ENCODE measurements at places on chromosomes 5 and 9.
A peak's percentile ranks its signal among the peaks of the same experiment; 100 is the strongest.

GRCh38 chr5:59418808-59419207 lies 474.7 kb downstream of the PDE4D start:
- no peak for DNase-seq

DNA sequence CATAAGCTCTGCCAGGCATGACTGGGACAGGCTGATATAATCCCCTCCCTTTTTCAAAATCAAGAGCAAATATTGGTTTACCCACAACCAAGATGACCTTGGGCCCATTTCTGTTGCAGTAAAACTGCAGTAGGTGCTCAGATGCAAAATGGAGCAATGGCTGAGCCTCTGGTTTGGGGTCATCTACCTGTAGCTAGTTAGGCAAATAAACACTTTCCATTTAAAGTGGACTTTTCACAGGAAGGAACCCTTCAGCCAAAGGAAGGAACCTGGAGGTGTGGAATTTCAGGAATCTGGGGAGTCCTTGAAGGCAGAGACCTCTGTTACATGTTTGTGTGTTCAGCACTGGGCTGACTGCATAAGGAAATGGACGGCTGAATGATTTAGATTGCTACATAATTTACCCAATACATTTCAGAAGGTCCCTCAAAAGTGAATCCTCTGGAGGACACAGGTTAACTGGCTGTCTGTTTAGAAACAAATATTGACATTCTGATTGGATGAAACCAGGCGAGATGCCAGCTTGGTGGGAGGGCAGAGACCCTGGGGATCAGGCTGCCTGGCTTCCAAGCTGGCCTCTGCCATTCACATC lies 170.1 kb upstream of the ZNF618 start:
- DNase-seq = no peak

DNA sequence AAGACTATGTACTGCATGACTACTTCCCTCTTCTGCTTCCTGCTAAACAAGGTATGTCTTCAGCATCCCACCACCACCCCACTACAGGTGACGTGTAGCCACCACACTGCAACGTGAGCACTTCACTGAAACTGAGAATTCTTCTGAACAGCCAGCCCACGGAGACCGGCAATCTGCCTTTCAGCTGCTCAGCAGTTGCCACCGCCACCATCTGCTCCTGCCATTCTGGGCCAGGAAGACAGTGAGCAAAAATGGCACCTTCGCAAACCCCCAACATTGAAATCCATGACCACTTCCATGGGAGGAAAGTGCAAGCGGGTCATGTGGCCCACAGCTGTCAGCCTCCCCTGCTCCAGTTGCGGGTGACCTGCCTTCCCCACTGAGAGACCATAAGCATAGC lies 443.4 kb upstream of the ST8SIA4 start:
- DNase-seq = no peak

- no peak for DNase-seq
Observed at GRCh38 chr5:93892481-93892880, 151.1 kb upstream of the POU5F2 start.

GRCh38 chr5:106241409-106241808 lies 1429.3 kb downstream of the EFNA5 start:
- no peak for DNase-seq

- DNase-seq = no peak
Observed at GRCh38 chr5:145500710-145501109, 334.4 kb downstream of the PRELID2 start.

GRCh38 chr9:13141629-13142028 lies 137.9 kb downstream of the MPDZ start:
- no peak for DNase-seq

GRCh38 chr5:160627921-160628618 lies 206.4 kb downstream of the PTTG1 start:
- no peak for DNase-seq

DNA sequence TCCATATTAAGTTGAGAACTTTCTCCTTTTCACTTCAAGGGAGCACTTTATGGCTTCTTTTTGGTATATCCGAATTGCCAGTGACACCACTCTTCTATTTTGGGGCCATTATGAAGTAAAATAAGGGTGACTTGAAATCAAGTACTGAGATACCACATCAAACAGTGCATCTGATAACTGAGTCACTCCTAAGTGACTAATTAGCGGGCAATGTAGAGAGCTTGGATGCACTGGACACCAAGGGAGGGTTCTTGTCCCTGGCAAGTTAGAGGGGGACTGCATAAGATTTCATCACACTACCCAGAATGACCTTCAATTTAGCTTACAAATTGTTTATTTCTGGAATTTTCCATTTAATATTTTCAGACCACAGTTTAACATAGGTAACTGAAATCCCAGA lies 813.9 kb upstream of the CDH10 start:
- no peak for DNase-seq

DNA sequence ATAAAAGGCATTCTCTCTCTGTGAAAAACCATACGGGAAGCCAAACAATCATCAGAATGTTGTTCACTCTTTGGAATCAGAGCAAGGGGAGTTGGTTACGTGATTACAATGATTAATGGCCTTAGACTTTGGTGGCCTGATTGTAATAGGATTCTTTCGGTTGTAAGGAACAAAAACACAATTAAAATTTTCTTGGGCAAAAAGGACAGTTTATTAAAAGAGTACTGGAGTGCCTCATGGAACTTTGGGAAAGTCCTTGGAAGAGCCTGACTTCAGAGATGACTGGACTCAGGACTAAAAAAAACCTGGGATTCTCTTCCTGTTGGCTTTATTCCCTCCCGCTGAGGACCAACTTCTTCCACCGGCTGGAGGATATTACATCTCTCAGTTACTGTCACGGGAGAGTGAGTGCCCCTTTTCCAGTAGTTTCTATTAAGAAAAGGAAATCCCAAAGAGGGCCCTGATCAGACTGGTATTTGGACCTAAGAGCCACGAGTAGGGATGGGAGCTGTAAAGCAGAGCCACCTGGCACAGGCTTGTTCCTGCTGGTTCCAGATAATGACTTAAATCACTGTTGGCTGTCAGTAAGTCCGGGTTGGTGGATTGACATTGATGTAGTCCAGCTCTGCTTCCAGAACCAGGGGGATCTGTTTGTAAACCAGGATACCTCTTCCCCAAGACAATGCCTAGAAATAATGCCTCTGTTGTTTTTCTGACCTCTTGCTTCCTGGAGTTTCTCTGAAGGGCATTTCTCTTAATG lies 53.9 kb downstream of the CFAP95 start:
- no peak for DNase-seq

DNA sequence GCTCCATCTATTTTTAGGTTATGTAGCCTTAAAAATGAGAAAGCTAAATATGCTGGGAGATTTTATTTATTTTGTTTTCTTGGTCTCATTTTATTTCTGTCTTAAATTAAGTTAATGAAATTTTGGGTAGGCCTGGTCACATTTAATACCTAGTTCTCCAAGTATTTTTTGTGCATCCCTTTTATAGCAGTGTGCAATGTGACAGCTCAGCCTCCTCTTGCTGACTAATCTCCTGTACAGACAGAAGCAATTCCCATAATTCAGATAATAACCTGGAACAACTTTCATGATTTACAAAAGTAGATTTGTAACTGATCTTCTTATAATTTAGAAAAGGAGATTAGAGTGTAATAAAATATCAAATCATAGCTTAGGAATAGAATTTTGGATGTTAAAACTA lies 403.9 kb downstream of the ADGRV1 start:
- DNase-seq = no peak

GRCh38 chr5:821504-821903 lies 29.3 kb downstream of the ZDHHC11 start:
- DNase-seq = no peak

- no peak for DNase-seq
Observed at GRCh38 chr5:88955403-88955802, 72.4 kb upstream of the MEF2C start.

DNA sequence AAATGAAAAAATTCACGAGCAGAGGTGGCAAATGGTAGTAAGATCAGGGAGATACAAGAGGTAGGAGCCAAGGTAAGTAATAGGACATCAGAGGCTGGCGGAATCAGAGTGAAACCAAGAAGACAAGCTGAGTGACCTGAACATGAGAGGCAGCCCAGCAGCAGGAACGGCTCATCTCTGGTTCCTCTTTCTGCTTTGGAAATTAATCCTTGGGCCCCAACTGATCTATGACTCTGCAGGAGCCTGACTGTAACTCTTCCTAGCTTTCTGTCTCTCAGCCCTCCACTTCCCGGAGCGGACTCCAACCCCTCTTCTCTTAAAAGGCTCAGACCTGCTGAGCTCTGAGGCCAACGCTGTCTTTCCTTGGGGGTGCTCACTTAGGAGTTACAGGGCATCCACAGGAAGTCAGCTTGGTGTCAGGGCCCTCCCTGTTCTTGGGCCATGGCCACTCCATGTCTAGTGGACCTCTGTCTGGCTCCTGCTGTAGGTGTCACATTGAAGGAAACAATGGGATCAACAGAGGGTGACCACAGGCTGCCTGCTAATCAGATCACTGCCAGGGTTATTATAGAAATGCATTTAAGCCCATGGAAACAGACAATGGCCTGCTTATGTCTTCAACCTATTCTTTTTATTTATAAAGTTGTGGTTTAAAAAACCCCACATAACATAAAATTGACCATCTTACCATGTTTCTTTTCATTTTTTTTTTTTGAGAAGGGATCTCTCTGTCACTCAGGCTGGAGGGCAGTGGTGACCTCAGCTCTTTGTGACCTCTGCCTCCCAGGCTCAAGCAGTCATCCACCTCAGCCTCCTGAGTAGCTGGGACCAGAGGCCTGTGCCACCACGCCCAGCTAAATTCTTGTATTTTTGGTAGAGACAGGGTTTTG lies 22.5 kb upstream of the SHB start:
- no peak for DNase-seq

- no peak for DNase-seq
Observed at GRCh38 chr9:114076237-114077161, 1.6 kb downstream of the AMBP start.

DNA sequence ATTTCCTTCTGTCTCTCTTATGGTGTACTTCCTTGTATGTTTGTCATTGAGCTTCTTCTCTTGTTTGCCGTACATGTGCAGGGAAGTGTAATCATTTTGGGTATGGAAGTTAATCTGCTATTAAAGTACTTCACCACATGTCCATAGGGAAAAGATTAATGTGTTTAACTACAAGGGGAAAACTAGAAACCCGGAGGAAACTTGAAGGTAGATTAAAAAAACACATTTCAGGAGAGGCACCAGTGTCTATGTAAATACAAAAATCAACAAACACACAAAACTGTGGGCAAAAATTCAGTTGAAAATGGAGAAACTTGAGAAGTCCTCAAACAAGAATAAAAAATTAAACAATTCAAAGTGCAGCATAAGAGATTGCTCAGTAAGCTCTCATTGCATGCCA lies 166.4 kb downstream of the PBX3 start:
- DNase-seq = no peak

DNA sequence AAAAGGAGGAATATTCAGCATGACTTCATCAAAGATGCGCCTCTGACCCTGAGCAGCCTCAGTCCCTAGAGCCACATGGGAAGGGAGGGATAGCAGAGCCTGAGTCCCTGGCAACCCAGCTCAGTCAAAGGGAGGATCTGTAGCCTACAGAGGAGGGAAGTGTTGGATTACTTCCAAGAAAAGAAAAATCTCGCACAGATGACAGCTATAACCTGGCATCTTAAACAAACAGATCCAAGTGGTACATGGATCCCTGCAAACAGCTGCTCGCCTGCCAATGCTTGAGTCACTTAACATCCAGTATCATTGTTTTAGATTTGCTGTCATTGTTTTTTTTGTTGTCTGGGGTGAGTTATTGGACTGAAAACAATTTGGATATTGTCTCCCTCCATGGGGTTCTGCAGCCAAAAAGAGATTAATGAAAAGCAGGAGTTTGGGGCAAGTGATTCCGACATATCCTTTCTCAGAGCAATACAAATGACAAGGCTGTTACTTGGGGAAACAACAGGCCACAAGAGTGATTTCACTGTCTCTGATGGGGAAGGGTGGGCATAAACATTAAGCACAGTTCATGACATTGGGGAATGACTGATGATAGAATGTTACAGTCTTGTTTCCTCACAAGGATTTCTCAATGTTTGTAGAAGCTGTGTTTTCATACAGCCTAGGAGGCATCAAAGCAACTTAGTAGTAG lies 153.5 kb upstream of the KIF2A start:
- no peak for DNase-seq

- DNase-seq = no peak
Observed at GRCh38 chr5:124544366-124545055, 201.9 kb downstream of the ZNF608 start.

GRCh38 chr5:127517110-127517479 lies 345 bp upstream of the PRRC1 start:
- peak; percentile 8 for DNase-seq

- no peak for DNase-seq
Observed at GRCh38 chr9:86075132-86076109, 23.9 kb downstream of the GOLM1 start.

GRCh38 chr9:4936823-4937222 lies 48.2 kb upstream of the JAK2 start:
- no peak for DNase-seq

DNA sequence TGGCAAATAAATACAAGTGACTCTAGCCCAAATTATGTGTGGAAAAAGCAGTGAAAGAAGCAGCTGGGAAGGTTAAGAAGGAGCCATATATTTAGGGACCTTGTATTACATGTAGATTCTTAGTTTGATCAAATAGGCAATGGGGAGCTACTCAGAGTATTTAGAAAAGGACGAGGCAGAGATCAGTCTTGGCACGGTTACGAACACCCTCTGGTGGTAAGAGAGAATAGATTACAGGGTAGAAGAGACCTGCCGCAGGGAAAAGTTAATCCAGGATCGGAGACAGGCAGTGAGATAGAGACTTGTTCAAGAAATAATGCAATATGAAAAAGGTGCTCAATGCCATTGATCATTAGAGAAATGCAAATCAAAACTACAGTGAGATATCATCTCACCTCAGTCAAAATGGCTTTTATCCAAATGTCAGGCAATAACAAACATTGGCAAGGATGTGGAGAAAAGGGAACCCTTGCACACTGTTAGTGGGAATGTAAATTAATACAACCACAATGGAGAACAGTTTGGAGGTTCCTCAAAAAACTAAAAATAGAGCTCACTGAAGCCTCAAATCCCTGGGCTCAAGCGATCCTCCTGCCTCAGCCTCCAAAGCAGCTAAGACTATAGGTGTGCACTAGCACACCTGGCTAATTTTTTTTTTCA lies 12.0 kb downstream of the INIP start:
- no peak for DNase-seq

GRCh38 chr5:93995126-93995621 lies 253.8 kb upstream of the POU5F2 start:
- DNase-seq = peak; percentile 7

All from brain pericyte (primary cell).